Urothelium cell line (cell line): ENCODE measurements at places on chromosomes 3 and 15.

DNA sequence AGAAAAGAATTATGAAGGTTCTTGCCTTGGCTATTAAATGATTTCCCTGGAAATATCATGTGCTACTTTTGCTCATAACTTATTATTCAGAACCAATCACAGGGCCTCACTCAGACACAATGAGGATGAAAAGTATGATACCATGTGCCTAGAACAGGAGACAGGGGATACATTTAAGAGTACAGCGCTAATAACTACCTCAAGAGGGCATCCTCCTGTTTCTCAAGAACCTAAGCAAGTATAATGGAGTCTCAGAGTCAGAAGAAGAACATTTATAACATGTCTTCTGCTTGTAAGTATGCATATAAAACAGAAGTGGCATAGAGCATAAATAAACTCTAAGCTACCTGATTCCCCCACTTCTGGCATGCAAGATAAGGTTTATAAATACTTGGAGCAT lies 125.4 kb upstream of the MME start:
- DNase-seq = no peak

DNA sequence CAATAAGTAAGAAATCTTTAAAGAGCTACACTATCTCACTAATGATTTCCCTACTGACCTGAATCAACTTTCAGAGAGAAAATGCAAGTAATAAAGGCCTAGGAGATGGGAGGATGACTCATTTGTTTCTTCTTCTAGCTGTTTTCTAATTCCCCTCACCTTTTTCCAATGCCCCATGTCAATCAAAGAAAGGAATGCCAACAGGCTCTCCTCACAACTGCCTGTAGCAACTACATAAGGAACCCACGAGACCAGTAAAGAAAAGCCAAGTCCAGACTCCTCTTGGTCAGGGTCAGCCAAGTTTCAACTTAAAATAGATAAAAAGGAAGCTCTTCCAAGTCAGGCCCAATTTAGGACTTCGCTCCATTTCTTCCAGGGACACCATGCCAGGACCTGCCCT lies 201.9 kb downstream of the TNIK start:
- DNase-seq = peak; percentile 4

DNA sequence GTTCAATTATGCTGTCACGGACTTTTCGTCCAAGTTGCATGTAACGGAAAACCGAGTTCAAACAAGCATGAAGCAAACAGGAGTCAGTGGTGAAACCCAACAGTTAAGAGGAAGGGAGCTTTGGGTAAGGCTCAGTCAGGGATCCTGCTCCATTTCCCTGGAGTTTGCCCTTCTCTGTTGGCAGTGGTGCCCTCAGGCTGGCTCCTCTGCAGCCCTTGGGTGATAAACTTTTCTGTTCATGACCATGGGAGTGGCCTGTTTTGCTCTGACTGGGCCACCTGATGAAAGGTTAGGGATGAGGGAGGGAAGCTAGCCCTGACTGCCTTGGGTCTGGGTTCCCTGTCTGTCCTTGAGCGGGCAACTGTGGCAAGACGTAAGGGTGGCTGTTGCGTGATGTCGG lies 16.1 kb downstream of the CHAC1 start:
- DNase-seq = no peak

GRCh38 chr15:79315623-79316328 lies 4.9 kb downstream of the TMED3 start:
- DNase-seq = no peak
